Epithelial cell of prostate (primary cell): ENCODE measurements at places on chromosomes 16 and 17.

GRCh38 chr17:41507315-41507880, 2.0 kb upstream of the KRT13 start:
- no peak for DNase-seq

GRCh38 chr16:54657709-54658102, 273.0 kb upstream of the IRX5 start:
- no peak for DNase-seq

DNA sequence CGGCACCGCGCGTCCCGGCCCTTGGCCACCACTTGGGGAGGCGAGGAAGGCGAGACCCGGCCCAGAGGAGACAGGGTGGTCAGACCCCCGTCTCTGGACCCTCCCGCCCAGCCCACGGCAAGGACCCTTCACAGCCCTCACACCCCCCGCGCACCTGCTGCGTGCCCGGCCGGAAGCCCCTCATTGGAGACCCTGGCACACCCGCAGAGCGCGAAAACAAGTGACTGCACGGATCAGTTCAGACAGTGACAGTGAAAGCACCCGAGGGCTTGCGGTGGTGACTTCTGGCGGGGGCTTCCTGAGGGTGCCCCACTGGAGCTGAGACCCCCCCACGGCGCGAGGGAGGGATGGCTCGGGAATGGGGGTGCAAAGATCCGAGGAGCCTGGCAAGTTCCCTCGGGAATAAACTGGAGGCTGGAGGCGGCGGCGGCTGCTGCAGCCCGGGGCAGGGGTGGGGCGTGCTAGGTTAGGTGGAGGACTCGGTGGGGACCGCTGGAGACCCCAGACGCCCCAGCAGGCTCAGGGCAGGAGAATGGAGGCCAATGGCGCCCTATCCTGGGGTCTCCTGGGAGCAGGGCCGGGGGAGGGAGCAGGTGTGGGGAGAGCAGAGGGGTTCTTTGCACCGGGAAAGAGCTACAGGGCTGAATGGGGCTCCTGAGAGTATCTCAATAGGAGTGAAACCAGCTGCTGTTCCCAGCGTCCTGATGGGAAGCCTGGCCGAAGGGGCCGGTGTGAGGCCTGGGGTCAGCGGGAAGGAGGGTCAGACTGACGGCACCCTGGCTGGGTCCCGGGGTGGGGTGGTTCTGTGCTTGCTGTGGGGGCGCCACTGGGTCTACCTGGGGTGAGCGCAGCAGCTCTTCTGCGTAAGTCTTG, 824 bp upstream of the FBXL16 start:
- DNase-seq: no peak

GRCh38 chr16:88329726-88330700, 52.7 kb upstream of the ZNF469 start:
- DNase-seq: no peak

GRCh38 chr17:42271779-42272035, 4.5 kb downstream of the STAT5B start:
- DNase-seq: no peak

DNA sequence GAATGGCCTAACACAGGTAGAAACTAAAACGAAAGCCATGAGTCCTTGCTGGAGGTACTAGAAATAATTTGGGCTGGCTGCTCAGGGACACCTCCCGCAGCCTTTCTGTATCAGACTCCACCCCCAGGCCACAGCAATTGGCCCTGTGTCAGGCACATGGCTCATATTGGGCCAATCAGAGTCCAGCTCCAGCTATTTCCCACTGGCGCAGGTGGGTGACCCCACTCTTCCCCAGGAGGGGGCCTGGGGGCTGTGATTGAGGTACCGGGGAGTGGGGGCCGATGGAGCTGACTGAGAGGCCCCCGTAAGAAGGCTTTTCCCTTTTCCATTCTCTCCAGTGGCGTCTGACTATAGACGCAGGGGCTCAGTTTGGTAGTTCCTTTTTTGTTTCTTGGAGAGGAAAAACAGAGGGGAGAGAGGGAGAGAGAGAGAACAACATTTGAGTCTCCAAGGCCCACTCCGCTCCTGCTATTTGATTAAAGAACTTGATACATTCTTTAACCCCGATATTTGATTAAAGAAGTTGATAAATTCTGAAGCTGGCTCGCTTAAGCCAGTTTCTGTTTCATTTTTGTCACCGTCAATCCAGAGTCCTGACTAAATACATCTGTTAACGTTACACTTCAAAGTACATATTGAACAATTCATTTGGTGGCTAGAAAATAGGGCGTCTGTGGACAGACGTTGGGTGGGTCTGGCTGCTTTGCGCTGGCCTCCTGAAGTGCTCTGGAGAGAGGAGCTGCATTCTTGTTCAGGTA, 26.3 kb downstream of the FOXL1 start:
- DNase-seq: no peak

DNA sequence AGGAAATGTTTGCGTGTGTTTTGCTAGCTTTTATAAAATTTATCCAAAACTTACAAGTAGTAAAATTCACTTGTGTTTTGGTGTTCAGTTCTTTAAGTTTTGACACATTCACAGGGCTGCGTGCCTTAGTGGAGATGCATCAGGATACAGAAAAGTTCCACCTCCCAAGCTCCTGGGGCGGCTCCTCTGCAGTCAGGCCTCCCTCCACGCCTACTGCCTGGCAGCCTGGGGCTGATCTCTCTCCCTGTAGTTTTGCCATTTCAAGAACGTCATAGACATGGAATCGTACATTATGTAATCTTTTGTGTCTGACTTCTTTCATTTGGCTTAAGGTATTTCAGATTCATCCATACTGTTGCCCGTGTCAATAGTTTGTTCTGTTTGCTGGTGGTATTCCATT, 27.2 kb upstream of the IRF8 start:
- no peak for DNase-seq

- DNase-seq: no peak
These were observed 36.1 kb downstream of the KCNJ2 start for GRCh38 chr17:70205401-70205800.

- DNase-seq: peak; percentile 51
These were observed 30.3 kb downstream of the PIK3R5 start for GRCh38 chr17:8935191-8935590.

DNA sequence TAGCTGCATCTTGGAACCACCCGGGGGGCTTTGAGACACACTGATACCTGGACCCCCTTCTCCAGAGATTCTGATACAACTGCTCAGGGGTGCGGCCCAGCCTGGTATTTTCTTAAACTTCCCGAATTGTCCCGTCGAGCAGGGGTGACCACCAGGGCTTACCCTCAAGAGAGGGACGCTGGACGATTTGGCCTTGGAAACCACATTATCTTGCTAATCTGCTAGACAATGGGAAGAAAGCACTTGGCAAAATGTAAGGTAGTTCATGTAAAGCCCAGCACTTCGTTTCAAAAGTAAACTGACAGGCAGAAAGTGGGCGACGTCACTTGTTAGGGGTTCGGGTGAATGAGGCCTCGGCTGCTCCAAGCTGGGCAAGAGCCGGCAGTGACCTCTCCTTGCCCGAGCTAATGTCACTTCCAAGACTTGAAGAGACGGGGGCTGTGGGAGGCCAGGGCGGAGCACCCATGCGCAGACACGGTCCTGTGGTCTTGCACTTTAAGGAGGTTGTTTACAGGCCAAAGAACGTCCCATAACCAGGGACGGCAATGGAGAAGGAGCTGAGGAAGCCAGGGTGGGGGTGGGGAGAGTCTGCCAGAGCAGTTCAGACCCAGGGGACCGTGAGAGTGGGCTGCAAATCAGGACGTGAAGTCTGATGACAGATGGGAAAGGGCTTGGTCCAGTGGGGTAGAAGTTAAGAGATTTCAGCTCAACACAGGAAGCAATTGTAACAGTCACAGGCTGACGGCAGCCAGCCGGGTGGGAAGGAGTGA, 152.7 kb upstream of the GSE1 start:
- no peak for DNase-seq

DNA sequence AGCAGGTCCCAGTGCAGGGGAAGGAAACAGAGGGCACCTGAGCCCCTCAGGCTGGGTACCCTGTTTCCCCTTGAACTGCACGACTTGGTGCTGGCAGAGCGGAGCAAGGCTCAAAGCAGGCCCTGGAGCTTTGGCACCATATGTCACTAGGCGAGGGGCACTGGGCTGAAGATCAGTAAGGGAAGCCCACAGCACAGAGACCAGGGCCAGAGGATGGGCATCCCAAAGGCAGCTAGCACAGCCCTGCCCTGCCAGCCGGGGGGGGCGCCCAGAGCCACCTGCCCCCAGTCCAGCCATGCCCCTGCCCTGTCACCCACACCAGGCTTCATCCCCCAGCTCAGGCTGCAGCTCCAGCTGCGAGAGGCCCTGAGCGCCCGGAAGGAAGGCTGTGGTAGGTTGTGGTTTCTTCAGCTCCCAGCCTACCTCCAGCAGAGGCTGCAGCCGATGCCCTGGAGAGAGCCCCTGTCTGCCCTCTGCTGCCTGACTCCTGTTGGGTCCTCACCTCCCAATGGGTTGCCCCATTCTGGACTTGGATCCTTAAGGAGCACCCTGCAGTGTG, 10.9 kb downstream of the NHERF1 start:
- no peak for DNase-seq

GRCh38 chr16:85607796-85608514, 5.2 kb upstream of the GSE1 start:
- no peak for DNase-seq

- peak; percentile 89 for DNase-seq
These were observed 284.6 kb upstream of the CDH5 start for GRCh38 chr16:66081775-66082366.
